Activated CD4-positive, alpha-beta T cell treated with anti-CD3 and anti-CD28 coated beads, Interleukin-2, amount 10 ng/mL, durations not matched to agents 24 days and 14 days (primary cell): ENCODE measurements at places on chromosomes 1 and 21.

DNA sequence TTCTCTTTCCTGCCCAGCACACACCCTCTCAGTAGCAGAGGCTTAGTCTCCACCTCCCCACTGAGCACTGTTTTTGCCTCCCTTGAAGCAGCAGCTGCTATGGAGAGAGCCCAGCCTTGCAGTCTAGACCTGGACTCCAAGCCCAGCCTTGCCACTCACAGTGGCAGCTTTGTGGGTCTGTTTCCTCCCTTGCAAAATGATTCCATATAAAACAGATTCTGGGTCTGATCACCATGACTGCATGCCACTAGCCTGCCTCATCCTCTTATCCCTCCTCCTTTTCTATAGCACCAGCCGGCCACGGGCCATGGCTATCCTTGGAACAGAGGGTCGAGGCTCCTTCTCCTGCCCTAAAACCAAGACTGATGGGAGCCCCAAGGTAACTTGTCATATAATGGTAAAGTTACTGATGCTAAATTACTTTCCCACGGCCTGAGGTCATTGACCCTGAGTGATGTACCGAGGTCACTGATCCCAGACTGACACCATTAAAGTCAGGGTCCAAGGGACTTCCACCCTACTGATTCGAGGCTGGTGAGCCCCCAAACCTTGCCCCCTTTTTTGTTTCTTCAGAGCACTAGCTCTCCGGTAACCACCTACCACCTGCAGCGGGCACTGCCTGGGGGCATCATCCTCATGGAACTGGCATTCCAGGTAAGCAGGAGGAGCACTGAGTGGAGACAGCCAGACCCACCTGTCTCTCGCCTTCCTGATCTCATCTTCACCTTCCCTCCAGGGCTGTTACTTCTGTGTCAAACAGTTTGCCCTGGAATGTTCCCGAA is 7.9 kb downstream of the HYI start:
- DNase-seq: no peak

- no peak for DNase-seq
Observed at GRCh38 chr1:9768983-9769382, 54.8 kb downstream of the CLSTN1 start.

DNA sequence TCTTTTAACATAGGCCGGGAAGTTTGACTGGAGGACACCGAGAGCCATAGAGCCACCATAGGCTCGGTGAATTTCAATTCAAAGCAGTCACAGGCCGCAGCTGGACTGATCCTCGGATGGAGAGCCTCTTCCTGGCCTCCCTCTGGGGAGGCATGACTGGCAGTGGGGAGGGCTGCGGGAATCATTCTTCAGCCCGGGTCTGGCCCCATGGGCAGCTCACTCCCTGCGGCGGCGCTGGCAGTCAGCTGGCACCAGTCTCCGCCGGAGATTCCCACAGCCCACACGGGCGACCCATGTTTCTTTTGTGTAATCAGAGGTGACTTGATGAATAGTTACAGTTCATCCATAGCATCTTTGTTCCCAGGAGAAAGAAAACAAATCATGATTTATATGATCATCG is 10.6 kb downstream of the ESPN start:
- DNase-seq: no peak

GRCh38 chr1:48006264-48006663 is 9.1 kb upstream of the TRABD2B start:
- no peak for DNase-seq

GRCh38 chr1:245872475-245872874 is 634.6 kb downstream of the SMYD3 start:
- no peak for DNase-seq

- DNase-seq: no peak
Observed at GRCh38 chr1:197272791-197273190, 4.7 kb downstream of the CRB1 start.

GRCh38 chr1:228743405-228743804 is 8.1 kb downstream of the RHOU start:
- no peak for DNase-seq

- no peak for DNase-seq
Observed at GRCh38 chr1:14794906-14795305, 196.4 kb downstream of the KAZN start.
